ENCODE measurements at places on chromosomes 12 and 14. TPM values are rescaled to one million over a fixed set of nuclear protein-coding genes. Genes with fewer than 3 reads are reported as not detected.

DNA sequence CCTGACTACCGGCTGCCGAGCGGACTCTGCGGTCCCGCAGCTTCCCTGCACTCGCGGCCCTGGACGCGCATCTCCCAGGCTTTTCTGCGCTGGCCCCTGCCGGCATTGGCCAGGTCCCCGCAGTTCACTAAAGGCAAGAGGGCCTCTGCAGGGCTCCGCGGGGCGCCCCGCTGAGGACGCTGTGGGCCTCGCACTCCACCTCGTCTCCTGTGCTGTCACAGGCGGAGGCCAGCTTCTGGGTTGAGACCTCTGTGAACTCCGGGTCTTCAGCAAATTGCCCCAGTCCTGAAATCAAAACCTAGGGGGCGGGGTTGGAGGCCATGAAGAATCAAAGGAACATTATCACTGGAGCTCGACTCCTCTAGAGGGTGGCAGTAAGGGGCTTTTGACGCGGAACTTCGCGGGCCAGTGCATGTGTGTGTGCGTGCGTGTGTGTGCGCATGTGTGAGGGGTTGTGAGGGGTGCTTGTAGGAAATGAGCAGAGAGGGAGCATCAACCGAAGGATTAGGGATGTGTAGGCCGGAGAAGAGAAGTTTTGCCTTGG is 68.5 kb upstream of the CAPRIN2 start:
- no peak for DNase-seq
- peak overlapping the region; percentile 61 for H3K4me3 ChIP-seq
- no peaks in the 10 kb centered on the region for H3K27me3 ChIP-seq
- H3K4me1 ChIP-seq, result peaks cover 18% of the 10 kb centered on the region

SLC4A8 gene
- total RNA-seq, result 0.47 TPM

- no peaks in the 10 kb centered on the region for H3K27me3 ChIP-seq
- H3K36me3 ChIP-seq, result no peaks in the 10 kb centered on the region
- no peak for DNase-seq
These were observed 9.8 kb upstream of the KCNA5 start for GRCh38 chr12:5033883-5034282.

DNA sequence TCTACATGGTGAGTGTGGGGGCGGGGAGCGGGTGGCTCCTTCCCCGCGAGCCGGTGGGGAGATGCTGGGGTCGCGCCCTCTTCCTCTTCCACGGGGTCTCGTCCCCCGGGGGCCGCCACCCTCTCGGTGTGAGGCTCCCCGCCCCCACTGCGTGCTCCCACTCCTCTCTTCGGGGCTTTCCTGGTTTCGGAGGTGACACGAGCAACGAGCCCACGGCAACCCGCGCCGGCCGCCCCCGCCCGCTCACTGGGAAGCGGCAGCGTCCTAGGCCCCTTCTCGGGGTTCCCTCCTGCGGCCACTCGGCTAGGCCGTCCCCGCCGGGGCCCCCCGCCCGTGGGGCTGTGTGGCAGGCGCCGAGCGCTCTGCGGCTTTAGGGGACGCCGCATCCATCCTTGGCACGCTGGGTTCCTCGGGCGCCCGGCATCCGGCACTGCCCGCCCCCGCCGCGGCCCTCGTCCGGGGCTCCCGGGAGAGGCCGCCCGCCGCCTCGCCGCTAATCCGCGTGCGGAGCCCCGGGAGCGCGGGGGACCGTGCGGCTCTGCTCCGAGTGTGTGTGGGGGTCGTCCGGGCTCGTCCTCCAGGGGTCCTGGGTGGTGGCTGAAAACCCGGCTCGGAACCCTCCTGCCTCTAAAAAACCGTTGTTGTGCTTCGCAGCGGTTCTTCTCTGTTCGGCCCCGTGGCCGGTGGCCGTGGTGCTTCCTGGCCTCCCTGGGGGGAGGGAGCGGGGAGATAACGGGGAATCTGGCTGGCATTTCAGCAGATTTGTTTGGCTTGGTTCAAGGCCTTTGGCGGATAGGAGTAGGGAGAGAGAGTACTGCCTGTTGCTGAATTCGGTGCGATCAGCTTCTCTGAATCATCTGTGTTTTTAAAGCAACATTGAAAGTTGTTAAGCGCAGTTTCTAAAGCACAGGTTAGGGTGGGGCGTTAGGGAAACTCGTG is 1.0 kb downstream of the PCNX1 start:
- DNase-seq, result peak; percentile 64
- H3K27ac ChIP-seq, result peak overlapping the region; percentile 79
- H3K4me1 ChIP-seq, result peaks cover 69% of the 10 kb centered on the region
- H3K4me3 ChIP-seq, result peak overlapping the region; percentile 74
- no peaks in the 10 kb centered on the region for H3K27me3 ChIP-seq

GRCh38 chr14:53391631-53392285 is 238.6 kb upstream of the DDHD1 start:
- no peak for DNase-seq
- no peak overlapping the region for H3K27ac ChIP-seq
- no peaks in the 10 kb centered on the region for H3K4me1 ChIP-seq
- no peak overlapping the region for H3K4me3 ChIP-seq
- H3K36me3 ChIP-seq, result no peaks in the 10 kb centered on the region

DNA sequence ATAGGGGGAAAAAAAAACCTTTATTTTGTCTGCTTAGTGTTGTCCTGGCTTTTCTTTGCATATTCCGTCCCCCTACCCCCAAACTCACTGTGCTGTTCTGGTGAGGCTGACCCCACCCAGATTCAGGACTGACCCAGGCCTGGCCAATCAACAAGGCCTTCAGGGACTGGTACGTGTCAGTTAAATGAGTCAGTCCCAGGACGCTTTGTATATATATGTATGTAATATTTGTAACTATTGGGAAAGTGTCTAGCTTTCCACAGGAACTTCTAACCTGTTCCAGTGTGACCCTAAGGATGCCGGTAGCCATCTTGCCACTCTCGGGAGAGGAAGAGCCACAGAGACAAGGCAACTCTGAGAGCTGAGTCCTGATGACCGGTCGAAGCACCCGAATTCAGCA is 107.4 kb downstream of the VCPKMT start:
- H3K27me3 ChIP-seq, result no peaks in the 10 kb centered on the region
- no peaks in the 10 kb centered on the region for H3K36me3 ChIP-seq
- no peak for DNase-seq

- peaks cover 45% of the 10 kb centered on the region for H3K36me3 ChIP-seq
- H3K4me3 ChIP-seq, result no peak overlapping the region
- no peak overlapping the region for H3K27ac ChIP-seq
These were observed 25.7 kb downstream of the DHX37 start for GRCh38 chr12:124963211-124963610.

DNA sequence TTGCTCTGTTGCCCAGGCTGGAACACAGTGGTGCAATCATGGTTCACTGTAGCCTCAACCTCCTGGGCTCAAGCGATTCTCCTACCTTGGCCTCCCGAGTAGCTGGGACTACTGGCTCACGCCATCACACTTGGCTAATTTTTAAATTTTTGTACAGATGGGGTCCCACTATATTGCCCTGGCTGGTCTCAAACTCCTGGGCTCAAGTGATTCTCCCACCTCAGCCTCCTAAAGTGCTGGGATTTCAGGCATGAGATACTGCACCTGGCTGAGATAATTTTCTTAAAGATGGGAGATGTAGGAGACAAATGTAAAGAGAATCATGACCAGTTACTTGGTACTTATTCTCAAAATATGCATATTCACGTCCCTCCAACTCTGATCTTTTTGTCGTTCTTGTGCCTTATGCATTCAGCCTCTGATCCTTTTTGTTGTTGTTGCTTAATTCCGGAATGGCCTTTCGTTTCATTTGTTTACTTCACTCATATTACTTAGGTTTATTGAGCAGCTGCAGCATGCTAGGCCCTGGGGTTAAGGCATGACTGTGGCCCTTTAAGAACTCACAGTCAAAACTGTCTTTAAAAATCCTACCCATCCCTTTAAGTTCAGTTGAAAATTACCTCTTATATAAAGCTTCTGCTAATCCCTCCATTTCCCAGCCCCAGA is 8.9 kb downstream of the RBMS2 start:
- H3K4me3 ChIP-seq, result no peak overlapping the region
- no peaks in the 10 kb centered on the region for H3K36me3 ChIP-seq
- no peak for DNase-seq
- H3K27ac ChIP-seq, result no peak overlapping the region

GRCh38 chr14:52333108-52333507 is 19.0 kb downstream of the PTGER2 start:
- DNase-seq, result no peak
- peaks cover 32% of the 10 kb centered on the region for H3K4me1 ChIP-seq
- no peaks in the 10 kb centered on the region for H3K36me3 ChIP-seq
- no peak overlapping the region for H3K27ac ChIP-seq
- no peaks in the 10 kb centered on the region for H3K27me3 ChIP-seq

DNA sequence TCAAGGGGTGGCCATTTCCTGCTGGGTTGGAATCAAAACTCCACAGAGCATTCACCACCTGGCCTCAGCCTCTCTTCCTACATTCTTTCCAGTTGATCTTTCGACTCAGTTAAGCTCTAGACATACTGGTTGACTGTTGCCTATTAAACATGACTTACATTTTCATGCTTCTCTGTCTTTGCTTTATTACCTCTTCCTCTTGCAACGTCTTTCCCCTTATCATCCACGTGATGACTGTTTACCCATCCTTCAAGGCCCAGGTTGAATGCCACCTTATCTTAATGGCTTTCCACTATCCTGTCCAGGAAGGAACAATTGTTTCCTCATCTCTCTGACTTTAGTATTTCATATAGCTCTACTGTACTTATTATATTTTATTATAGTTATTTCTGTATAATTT is 24.4 kb upstream of the CCDC175 start:
- no peaks in the 10 kb centered on the region for H3K36me3 ChIP-seq
- no peak for DNase-seq
- H3K4me1 ChIP-seq, result no peaks in the 10 kb centered on the region

- H3K4me1 ChIP-seq, result peaks cover 39% of the 10 kb centered on the region
- no peaks in the 10 kb centered on the region for H3K27me3 ChIP-seq
- DNase-seq, result peak; percentile 42
- no peak overlapping the region for H3K27ac ChIP-seq
- no peaks in the 10 kb centered on the region for H3K36me3 ChIP-seq
- no peak overlapping the region for H3K4me3 ChIP-seq
These were observed 715 bp downstream of the CACNB3 start for GRCh38 chr12:48818831-48819590.

Data from CD4-positive, alpha-beta memory T cell (primary cell).